ENCODE measurements at places on chromosomes 16 and 17.

DNA sequence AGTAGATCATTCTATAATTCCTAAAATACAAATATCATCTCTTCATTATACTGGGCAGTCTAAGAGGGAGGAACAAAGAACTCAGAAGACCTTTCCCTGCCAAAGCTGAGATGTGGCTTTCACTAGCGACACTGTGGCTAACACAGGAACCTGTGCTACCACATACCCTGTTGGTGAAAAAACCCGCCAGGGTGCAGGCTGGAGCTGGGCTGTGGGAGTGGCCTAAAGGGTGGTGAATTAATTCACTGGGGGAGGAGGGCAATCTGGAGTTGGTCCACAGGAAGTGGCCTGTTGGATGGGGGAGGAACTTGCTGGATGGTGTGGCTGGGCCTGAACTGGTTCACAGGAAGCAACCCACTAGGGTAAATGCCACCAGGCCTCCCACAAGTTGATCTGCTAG lies 7.4 kb downstream of the ZNF594 start:
- no peak for DNase-seq

DNA sequence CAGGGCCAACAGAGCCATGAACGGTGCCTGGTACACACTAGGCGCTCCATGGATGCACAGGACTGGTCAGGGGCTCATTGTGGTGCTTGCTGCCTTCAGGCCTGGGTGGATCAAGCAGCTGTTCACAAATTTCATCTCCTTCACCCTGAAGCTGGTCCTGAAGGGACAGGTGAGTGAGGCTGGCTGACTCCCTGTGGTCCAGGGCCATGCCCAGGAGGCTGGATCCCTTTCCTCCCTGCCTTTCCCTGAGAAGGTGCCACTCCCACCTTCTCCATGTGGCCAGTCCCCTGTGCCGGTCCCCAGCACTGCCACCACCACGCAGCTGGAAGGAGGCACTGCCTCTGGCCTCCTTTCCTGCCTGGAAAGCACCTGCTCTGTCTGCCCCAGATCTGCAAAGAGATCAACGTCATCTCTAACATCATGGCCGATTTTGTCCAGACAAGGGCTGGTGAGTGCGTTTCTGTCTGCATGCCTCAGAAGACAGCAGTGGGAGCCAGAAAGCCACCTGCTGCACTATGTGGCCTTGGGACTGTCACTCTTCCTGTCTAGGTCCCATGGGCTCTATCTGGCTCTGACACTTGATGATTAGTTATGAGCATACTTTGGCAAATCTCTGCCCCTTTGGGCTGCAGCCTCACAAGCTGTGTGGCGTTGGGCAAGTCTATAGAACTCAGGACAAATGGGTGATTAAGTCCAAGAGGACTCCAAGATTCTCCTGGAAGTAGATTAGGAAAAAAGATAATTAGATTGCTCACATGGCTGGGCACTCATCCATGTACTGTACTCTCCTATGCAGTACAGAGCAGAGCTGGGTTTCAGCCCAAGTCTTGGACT lies 9.4 kb downstream of the CETP start:
- DNase-seq = no peak

GRCh38 chr16:12829096-12829888 lies 25.6 kb upstream of the CPPED1 start:
- no peak for DNase-seq

DNA sequence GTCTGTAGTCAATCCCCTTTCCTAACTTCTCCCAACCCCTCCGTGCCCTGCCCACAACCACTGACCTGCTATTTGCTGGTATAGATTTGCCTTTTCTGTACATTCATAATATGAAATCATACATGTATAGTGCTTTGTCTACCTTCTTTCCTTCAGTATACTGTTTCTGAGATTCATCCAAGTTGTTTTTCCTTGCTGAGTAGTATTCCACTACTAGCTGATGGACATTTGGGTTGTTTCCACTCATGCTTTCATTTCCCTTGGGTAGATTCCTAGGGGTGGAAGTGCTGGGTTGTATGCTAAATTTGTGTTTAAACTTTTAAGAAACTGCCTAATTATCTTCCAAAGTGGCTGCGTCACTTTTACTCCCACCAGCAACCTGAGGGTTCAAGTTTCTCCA lies 27.7 kb downstream of the CSNK2A2 start:
- DNase-seq = no peak

DNA sequence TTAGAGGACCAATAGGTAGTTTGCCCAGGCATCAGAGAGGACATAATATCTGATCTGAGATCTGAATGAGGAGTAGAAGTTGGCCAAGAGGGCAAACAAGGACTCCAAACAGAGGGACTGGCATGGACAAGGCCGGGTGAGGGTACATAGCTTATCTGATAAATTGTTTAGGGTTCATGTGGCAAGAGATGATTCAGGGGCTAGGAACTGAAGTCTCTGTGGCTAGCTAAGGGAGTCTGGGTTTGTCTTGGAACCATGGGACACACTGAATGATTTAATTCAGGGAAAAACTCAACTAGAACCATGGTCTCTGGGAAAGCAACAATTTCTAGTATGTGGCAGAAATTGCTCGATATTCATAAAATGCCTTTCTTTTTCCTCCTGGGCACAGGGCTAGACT lies 4.1 kb upstream of the AQP8 start:
- no peak for DNase-seq

- no peak for DNase-seq
Measured at GRCh38 chr16:81174644-81175324, 63.7 kb upstream of the BCO1 start.
